ENCODE measurements at places on chromosomes 13 and 19. TPM values are rescaled to one million over a fixed set of nuclear protein-coding genes. Genes with fewer than 3 reads are reported as not detected.

Gene LPAR6
- 1.2 TPM for total RNA-seq

Gene C5AR2
- total RNA-seq = 15.0 TPM

Gene CGB8
- 2.6 TPM for total RNA-seq

Gene ZNF749
- total RNA-seq = 14.1 TPM

Gene KLK11
- not detected for total RNA-seq

Gene CGB2
- not detected for total RNA-seq

Gene PLEKHF1
- total RNA-seq = 9.1 TPM

Gene TEAD2
- 14.1 TPM for total RNA-seq

Gene PSG1
- total RNA-seq = 0.15 TPM

Gene CFD
- 27.5 TPM for total RNA-seq

Gene JAK3
- total RNA-seq = 0.19 TPM

Measured in A549 treated with Mapracorat at 1 μM for 4 hours (cell line).